ENCODE measurements at places on chromosomes 2 and 18.

DNA sequence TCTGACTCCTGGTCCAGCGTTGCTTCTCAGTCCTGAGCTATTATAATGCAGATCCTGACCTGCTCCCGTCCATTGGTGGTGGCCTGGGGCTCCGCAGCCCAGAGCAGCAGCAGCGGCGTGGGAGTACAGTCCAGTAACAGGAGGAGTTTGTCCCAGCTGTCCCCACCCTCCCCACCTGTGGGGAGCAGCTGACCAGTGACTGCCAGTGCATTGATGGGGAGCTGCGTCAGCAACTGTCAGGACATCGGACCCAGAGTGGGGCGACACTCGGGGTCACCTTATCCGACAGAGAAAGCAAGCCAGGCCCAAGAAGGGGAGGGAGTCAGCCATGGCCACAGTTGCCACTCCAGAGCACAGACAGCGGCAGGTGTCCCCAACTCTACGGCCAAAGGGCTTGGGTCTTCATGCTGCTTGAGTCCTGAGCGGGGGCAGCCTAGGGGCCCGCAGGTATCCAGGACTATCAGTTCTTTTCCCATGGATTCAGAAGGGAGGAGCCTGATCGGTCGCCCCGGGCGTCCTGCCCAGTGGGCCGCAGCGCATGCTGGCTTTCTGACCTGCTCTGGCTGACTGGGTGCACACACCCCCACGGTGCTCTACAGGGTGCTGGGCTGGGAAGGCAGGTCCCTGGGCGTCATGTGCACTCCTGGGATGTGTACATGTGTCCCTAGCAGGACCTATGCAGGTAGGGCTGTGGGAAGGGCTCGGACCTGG lies 29.7 kb downstream of the DNMT3A start:
- no peak for DNase-seq

- DNase-seq, result no peak
Measured at GRCh38 chr18:58387716-58388115, 241.2 kb downstream of the ALPK2 start.

- no peak for DNase-seq
Measured at GRCh38 chr2:37987098-37987775, 62.1 kb downstream of the RMDN2 start.

DNA sequence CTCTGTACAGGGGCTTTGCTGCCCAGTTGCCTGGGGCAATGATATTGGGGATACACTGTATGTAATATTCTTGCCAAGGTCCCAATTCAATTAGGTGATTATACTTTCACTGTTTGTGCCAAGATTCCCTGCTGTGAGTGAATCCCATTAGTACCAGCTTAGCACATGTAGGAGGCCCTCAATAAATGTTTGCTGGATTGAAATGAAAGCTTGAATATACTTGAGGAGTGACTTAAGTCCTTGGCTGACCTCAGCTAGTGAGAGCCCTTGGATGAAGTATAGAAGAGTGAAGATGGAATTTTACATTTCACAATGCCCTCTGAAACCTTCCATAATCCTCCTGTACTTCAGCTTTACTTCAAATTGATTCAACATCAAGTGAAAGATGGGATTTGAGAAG lies 102.9 kb downstream of the GATA6 start:
- no peak for DNase-seq

DNA sequence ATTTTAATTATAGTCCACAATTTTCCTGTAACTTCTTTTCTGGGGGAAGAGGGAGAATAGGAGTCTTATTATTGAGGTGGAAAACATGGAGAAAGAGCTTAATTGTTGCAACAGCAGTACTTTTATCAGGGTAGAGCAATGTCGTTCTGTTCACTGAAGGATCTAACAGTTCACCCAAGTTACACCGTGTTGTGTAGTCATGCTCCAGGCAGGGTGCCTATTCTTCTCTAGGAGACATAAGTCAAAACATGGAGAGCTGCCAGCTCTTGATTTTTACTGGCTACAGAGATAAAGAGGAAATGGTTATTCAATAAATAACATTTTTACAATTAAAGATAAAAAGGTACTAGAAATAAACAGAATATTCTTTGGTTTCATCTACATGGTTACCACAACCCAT lies 594.3 kb upstream of the NETO1 start:
- no peak for DNase-seq

DNA sequence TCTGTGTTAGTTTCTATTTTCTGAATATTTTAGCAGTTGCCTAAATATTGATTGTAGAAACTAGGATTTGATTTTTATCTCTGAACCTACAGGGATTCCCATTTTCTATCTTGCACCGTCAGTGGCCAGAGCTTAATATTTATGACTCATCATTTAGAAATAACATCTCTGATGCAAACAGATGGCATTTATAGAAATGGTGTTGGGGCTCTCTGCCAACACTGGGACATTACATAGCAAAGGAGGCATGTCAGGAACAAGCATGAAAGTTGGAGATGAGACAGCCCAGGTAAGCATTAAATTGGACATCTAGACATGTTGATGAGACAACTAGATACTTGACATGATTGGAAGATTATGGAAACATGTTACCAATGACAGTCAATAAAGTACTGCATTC lies 165.3 kb upstream of the SYT4 start:
- no peak for DNase-seq

DNA sequence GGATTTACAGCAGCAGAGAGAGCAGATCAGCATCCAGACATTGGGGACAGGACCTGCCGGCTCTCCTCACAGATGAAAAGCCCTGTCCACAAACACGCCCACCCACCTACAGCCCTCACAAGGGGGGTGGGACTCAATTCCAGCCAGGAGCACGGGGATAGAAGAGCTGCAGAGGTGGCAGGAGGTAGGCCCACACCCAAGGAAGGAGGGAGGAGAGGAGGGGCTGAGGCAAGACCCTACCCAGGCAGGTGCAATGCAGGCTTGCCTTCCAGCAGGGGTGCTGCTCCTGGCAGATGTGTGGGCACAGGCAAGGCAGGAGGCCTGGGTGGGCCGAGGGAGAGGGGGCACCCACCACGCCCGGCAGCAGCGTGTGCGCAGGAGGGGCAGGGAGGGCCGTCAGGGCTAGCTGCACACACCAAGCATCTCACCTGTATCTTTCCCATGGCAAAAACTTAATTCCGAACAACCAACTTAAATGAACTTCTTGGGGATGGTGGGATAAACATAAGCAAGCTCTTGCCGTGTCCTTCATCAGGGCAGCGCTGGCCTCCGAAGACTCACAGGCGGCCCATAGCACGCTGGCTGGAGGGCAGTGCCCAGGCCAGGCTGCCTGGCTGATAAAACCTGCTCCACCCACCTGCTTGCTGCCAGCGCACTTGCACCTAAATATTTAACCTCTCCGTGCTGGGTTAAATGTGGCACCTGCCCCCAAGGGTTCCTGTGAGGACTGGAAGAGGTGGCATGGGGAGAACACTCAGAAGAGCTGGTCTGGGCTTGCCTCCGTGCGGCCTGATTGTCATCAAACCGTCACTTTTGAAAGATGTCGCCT lies 219.5 kb downstream of the HDAC4 start:
- no peak for DNase-seq

DNA sequence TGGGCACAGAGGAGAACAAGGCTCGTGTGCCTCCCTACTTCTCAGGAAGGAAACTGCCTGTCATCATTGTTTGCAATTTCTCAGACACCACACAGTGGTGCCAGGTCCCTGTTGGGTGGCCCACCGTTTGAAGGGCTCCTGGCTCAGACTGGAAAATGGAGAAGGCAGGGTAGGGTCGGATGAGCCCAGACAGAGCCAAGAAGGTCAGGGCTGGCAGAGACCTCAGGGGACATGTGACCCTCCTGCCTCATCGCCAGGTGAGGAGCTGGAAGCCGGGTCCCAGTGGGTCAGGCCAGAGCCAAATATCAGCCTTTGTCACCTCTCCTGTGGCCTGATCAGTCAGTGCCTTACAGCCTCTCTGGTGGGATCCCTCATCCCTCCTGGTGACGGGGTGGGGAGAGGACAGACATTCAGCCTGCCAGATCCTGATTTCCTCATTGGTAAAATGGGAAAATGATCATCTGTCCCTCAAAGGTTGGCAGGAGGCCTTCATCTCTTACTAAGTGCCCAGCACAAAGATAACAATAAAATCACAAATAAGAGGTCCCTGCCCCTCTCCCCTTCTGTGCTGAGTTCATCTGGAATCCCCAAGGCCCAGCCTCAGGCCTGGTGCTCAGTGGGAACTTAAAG lies 117.6 kb downstream of the CAPN13 start:
- DNase-seq, result no peak

- no peak for DNase-seq
Measured at GRCh38 chr2:67208887-67209500, 188.1 kb upstream of the ETAA1 start.

GRCh38 chr2:172901913-172902312 lies 166.3 kb downstream of the RAPGEF4 start:
- DNase-seq, result peak; percentile 24

- DNase-seq, result no peak
Measured at GRCh38 chr18:40911582-40912254, 1043.3 kb upstream of the PIK3C3 start.

GRCh38 chr18:73563901-73564472 lies 583.6 kb downstream of the FBXO15 start:
- DNase-seq, result no peak

DNA sequence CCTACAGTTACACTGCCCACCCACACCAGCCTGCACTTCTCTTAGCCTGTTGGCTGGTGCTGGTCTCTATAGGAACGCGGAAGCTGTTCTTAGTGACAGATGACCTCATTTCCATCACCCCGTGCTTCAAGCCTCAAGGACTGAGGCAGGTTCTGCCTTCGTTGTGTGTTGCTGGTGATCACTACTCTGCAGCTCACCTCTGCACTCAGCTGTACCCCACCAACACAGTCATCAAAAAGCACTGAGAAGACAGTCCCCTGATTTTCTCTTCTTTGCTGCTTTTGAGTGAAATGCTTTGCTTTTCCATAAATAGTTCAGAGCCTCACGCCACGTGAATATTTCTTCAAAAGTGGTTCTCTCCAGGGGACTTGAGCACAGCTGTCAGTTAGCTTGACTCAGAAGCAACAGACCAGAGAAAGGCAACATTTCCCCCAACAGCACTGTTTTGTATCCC lies 225.7 kb upstream of the CCDC150 start:
- no peak for DNase-seq

DNA sequence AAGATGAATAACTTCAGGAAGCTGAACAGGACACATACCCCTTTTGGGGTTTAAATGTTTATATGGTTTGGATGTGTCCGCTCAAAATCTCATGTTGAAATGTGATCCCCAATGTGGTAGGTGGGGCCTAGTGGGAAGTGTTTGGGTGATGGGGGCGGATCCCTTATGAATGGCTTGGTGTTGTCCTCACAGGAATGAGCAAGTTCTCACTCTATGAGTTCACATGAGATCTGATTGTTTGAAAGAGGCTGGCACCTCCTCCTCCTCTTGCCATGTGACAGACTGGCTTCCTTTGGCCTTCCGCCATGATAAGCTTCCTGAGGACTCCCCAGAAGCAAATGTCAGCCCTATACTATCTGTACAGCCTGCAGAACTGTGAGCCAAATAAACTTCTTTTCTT lies 88.6 kb upstream of the ZNF532 start:
- DNase-seq, result no peak

DNA sequence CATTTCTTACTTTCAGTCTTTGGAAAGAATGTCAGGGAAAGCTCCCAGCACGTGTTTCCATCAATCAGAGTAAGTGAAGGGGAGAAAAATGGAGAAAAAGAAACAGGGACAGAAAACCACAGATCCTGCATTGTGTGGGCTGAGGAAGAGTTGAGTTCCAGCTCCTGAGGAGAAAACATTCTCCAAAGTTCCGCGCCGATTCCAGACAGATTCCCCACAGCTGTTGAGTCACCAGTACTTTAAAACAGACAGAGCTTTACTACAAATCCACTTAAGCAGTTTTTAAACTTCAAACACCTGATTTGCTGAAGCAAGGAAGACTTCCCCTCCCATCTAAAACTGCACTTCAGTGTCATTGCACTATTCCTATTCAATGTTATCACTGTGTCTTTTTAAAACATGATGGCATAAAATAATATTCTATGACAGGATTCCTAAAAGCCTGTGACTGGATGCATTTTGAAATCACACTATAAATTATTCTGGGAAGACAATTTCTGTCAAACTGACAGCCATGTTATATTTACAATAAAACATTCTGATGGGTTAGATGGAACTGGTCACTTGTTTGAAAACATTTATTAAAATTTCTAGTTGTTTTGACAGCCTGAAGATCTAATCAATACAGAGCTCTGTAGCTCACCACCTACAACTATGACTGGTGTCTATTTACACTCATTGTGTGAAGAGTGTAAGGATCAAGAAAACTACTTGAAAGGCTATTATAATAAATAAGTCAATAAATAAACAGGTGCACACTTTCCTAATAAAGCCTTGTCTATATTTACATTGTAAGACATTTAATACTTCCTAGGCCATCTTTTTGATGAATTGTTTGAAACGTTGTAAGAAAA lies 40.9 kb downstream of the TCF4 start:
- DNase-seq, result no peak

- no peak for DNase-seq
Measured at GRCh38 chr2:210963386-210963785, 407.0 kb downstream of the CPS1 start.

DNA sequence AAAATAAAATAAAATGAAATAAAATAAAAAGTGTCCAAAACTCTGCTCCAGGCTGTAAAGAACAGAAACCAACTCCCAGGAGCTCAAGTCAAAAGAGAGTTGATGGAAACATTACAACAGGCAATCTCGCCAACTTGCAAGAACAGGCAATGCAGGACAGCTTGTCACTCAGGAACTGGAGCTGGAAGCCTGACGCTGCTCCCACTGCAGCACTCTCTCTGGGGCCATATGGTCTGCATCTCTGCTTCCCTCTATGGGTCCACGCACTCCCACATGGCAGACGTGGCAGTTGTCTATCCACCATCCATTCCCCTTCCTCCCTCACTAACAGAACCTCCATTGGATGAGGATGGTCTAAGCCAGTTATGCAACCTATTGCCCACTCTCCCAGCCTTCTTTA lies 23.3 kb upstream of the ARPC2 start:
- DNase-seq, result no peak

GRCh38 chr18:45169610-45170009 lies 445.7 kb upstream of the SLC14A2 start:
- DNase-seq, result peak; percentile 77

DNA sequence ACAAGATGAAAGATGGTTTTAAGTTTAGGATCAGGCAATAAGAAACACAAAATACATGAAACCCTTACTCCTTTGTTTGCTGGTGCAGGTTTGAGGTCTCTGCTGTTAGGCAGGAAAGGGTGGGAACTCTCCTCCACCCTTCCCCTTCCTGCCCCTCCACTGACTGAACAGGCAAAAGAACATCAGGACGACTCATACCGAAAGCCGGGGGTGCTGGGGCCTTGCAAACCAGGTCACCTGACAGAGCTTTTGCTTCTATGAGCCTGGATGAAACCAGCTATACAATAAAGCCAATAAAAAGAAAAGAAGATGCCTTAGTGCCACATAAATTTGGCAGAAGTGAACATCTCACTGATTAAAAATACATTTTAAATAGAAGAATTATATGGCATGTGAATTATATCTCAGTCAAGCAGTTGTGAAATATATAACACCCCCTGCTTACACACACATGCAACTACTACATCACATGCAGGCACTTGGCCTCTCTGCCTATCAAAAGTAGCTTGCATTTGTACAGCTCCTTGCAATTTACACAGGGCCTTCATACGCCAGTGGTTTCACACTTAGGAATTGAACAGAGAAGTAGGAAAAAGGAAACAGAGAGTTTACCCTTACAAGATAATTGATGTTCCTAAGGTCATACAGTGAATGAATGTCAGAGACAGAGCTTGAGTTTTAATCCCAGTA lies 215.1 kb upstream of the TRIB2 start:
- no peak for DNase-seq

Measured in trophoblast cell (in vitro differentiated cells and primary cell).